ENCODE measurements at places on chromosomes 4 and X.
A peak's percentile ranks its signal among the peaks of the same experiment; 100 is the strongest.

- DNase-seq = no peak
Measured at GRCh38 chr4:46316215-46316614, 73.7 kb downstream of the GABRA2 start.

GRCh38 chr4:95549246-95550114, 707 bp upstream of the UNC5C start:
- peak; percentile 1 for DNase-seq

GRCh38 chr4:17013382-17014006, 115.0 kb upstream of the LDB2 start:
- DNase-seq = no peak

GRCh38 chrX:107718156-107718621, 57.4 kb downstream of the TSC22D3 start:
- DNase-seq = peak; percentile 80

- peak; percentile 0 for DNase-seq
Measured at GRCh38 chrX:55220119-55220794, at the start of gene PAGE5. TSS of gene PAGE5 (plus strand) at chrX:55220346. CDS start at chrX:55221383, 1,037 bp downstream.

- no peak for DNase-seq
Measured at GRCh38 chrX:115392031-115392430, 102.5 kb downstream of the LUZP4 start.

- DNase-seq = no peak
Measured at GRCh38 chr4:17702641-17703040, 78.8 kb downstream of the FAM184B start.

GRCh38 chr4:123418351-123418931, 21.8 kb downstream of the SPRY1 start:
- DNase-seq = no peak

GRCh38 chr4:184376126-184376838, 98.1 kb downstream of the IRF2 start:
- no peak for DNase-seq

GRCh38 chr4:39808231-39808749, 110.4 kb downstream of the UBE2K start:
- DNase-seq = no peak

GRCh38 chr4:183602557-183603027, 56.4 kb downstream of the RWDD4 start:
- peak; percentile 8 for DNase-seq

DNA sequence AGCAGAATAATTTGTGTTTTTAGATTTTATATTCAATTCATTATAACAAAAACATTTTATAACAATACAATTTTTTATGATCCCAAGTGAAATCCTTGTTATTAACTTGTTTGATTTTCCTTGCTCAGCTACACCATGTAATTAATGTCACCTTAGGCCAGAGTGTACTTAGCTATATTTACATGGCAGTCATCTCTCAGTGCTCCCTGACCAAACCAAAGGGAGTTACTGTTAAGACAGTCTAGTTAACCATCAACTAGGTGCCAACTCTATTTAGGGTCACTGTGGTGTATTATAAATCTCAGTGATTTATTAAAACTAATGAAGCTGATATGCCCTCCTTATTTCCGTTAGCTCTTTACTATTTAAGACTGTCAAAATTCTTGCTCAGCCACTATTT, 44.4 kb downstream of the CCDC158 start:
- no peak for DNase-seq

DNA sequence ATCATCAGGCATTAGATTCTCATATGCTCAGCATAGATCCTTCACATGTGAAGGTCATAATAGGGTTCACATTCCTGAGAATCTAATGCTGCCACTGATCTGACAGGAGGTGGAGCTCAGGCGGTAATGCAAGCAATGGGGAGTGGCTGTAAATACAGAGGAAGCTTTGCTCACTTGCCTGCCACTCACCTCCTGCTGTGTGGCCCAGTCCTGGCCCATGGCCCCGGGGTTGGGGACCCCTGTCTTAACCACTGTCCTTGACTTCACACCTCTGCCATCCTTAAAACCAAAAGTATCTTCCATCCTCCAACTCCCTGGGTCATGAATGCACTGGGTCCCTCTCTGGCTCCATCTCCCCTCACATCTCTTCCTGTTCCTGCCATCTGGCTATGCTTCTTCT, 129.1 kb downstream of the HMX1 start:
- DNase-seq = no peak

DNA sequence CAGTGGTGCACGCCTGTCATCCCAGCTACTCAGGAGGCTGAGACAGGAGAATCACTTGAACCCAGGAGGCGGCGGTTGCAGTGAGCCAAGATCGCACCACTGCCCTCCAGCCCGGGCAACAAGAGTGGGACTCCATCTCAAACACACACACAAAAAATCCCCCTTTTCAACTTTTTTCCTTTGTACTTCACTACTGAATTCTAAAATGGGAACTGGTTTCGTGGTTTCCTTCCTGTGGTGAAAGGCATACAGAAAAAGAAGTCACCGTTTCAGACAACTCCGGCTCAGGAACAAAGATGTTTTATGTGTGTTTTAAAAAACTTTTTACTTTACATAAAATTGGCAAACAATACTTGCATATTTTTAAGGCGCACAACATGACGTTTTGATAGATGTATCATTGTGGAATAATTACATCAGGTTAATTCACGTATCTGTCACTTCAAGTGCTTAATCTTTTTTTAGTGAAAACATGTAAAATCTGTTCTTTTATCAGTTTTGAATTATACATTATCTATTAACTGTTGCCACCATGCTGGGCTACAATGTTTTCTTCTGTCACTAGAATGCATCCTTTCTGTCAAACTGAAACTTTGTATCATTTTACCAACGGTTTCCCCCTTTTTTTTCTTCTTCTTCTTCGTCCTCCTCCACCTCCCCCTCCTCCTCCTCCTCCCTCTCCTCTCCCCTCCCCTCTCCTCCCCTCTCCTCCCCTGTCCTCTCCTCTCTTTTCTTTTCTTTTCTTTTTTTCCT, 186.0 kb downstream of the CRLF2 start:
- DNase-seq = peak; percentile 24
